ENCODE measurements at places on chromosomes 6 and 20.
A peak's percentile ranks its signal among the peaks of the same experiment; 100 is the strongest.

DNA sequence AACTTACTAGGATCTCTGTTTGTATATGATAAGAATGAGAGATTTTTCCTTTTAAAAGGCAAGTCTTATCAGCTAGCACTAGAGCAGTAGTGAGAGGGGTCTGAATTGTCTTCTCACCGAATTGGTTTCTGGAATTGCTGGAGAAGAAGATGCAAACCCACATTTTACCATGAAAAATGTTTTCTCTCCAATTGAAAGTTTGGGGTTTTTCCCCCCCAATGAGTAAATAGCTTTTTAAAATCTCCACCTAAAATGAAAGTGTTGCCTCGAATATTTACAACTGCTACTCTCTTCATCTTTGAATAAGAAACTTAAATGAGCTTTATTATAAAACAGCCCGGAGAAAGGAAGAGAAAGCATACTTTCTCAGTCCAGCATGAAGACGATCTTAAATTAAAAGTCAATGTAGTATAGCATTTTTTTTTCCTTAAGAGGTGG lies 1.8 kb downstream of the TCF21 start:
- DNase-seq: no peak

DNA sequence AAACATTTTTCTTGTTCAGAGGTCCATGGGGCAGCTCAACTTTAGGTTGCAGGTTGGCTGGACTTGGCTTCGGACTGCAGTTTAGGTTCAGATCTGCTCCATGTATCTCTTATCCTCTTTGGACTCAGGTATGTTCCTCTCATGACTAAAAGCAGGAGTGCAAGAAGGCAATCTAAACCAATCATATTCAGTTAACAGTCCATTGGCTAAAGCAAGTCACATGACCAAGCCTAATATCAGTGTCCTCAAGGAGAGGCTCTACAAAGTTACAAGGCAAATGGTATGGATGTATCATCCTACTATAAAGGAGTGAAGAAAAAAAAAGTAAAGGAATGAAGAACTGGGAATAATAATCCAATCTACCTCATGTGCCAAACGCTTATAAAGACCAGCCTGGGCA lies 2.5 kb upstream of the ACTR5 start:
- DNase-seq: no peak

DNA sequence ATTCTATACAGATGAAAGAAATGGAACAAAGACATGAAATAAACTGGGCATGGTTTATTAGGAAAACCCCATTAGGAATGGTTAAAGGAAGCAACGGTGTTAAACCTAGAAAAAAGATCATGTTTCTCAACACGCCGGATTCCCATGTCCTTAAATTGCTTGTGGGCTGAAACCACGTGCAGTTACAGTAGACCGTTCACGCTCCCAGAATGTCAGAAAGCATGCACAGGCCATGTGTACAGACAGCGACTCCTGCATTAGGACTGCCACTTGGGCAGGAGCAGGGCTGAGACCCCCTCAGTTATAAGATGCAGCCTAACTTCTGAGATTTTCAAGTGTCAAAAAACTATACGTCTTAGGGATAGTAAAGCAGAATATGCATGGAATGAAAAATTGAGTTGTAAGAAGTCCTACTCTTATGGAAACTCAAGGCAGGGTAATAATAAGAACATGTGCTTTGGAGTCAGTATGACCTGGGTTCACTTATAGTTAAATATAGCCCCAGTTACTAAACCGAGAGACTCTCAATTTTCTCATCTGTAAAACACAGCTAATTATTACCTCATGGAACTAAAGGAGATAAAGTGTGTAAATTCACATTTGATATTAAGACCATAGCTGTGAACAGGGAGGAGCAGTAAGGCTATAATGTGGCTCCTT lies 174.0 kb upstream of the UST start:
- DNase-seq: no peak

DNA sequence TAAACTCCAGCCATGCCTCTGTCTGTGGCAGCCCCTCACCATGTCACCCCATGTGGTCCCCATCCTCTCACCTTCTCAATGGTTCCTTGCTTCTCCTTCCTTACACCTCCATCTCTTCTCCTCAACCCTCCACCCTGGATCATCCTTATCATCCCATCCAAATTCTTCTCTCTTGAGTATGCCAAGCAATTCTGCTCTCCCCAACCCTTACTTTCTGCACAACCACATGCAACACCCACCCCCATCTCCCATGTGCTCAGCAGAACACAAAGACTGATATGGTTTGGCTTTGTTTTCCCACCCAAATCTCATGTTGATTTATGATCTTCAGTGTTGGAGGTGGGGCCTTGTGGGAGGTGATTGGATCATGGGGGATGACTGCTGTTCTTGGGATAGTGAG lies 42.5 kb upstream of the RALY start:
- no peak for DNase-seq

DNA sequence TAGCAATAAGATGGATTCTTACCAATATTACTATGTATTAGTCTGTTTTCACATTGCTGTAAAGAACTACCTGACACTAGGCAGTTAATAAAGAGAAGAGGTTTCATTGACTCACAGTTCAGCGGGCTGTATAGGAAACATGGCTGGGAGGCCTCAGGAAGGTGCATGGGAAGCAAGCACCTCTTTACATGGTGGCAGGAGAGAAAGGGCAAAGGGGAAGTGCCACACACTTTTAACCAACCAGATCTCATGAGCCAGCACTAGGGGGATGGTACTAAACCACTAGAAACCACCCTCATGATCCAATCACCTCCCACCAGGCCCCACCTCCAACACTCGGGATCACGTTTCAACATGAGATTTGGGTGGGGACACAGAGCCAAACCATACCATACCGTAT lies 40.7 kb upstream of the CCDC167 start:
- no peak for DNase-seq

GRCh38 chr20:57807401-57808263 lies 97.8 kb upstream of the PMEPA1 start:
- no peak for DNase-seq

- no peak for DNase-seq
Measured at GRCh38 chr20:25565578-25566157, 19.7 kb downstream of the NINL start.

DNA sequence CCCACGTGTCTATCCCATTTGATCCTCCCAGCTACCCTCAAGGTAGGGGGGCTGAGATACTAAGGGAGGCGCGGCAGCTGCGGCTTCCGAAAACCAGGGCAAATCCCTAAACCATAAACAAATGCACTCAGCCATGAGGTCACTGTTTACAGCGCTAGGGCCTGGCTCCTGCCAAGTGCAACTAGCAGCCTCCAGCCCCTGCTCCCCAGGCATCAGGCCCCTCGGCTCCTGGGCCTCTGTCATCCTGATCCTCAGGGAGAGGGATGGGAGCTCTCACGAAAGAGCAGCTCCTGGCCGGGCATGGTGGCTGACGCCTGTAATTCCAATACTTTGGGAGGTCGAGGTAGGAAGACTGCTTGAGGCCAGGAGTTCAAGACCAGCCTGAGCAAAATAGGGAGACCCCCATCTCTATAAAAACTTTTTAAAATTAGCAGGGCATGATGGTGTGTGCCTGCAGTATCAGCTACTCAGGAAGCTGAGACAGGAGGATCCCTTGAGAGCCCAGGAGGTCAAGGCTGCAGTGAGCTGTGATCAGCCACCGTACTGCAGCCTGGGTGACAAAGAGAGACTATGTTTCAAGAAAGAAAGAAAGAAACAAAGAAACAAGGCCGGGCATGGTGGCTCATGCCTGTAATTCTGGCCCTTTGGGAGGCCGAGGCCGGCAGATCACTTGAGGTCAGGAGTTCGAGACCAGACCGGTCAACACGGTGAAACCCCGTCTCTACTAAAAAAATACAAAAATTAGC lies 42.5 kb upstream of the TLDC2 start:
- no peak for DNase-seq

DNA sequence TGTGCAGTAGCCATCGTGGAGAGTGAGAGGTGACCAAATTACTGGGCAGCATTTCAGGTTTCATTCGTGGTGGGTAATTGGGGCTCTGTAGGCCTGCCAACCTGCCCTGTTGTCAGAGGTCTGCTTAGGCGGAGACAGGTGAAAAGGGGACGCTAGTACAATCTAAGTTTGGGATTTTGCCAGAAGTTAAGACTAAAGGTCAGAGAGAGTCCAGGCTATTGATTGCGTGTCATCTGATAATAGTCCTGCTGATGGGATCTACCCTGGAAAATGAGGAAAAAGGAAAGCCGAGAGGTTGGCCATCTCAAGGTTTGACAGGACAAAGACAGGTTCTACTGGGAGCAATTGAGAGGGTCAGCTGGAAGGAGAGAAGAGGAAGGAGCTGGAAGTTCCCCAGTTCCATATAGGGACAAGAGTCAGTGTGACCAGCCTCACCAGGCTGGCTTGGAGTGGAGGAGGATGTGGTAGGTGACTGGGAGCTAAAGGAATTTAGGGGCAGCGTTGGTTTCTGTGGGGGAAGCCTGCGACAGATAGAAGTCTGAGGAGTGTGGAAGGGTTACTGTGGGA lies 10.9 kb downstream of the ARFGEF2 start:
- no peak for DNase-seq

- no peak for DNase-seq
Measured at GRCh38 chr6:163342571-163343539, 71.7 kb upstream of the QKI start.

GRCh38 chr20:18738055-18738454 lies 75.5 kb upstream of the SCP2D1 start:
- no peak for DNase-seq

- no peak for DNase-seq
Measured at GRCh38 chr6:151141685-151142084, 98.1 kb upstream of the AKAP12 start.

- DNase-seq: no peak
Measured at GRCh38 chr6:10599046-10599445, 77.9 kb downstream of the GCNT2 start.

DNA sequence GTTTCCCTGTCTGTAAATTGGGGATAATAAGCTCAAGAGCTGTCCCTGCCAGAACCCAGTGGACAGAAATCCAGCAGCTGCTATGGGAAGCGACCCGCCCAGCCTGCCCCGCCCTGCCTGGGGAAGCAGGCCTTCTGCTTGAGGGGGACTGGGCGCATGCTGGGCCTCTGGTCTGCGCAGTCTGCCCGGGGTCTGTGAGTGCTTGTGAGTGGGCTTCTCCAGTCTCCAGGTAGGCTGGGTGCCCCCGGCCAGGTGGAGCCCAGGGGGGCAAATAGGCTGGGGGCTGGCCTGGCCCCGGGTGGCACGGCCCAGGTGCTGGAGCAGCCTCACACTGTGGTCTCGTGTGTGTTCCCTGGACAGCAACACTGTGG lies 648 bp upstream of the RBBP8NL start:
- no peak for DNase-seq

GRCh38 chr6:89320012-89320559 lies 5.0 kb upstream of the GABRR2 start:
- DNase-seq: no peak

- DNase-seq: peak; percentile 60
Measured at GRCh38 chr6:103122766-103123601, 1729.5 kb downstream of the GRIK2 start.

DNA sequence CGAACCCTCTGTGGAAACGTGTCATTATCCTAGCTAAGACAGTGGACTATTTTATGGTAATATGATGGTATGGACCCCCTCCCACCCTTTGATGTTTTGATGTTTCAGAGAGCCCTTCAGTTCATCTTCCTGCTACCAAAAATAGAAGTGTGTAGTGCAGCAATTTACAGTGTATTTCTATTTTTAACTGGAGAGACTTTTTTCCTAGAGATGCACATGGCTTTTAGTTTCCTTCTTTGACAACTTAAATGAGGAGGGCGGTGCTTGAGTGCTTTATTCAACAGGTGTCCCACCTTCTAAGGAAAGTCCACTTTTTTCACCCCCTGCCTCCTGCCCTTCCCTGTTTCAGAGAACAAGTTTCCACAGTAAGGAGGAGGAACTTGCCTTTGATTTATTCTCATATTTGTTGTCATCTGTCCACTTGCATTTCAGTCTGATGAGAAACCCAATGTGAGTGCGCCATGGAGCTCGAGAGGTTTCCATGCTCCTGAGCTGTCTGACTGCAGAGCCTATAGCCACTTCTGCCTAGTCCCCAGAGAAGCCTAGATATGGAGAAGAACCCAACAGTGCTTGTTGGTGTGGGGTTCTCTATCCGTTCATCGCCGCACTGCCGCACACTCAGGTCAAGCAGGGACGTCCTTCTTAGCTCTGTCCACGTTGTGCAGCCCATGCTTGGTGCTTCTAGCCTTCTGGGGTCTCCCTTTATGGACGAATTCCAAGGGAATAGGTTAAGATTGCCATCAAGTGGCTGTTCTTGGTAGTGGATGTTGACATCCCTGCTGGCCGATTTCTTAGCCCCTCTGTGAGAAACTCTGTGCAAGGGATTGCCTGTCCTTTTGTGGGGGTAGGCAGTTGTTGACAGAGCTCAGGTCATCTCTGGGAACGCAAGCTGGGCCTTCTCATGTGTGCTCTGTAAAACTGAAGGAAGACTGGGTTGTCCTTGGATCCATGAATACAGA lies 144.2 kb downstream of the JARID2 start:
- DNase-seq: peak; percentile 76

DNA sequence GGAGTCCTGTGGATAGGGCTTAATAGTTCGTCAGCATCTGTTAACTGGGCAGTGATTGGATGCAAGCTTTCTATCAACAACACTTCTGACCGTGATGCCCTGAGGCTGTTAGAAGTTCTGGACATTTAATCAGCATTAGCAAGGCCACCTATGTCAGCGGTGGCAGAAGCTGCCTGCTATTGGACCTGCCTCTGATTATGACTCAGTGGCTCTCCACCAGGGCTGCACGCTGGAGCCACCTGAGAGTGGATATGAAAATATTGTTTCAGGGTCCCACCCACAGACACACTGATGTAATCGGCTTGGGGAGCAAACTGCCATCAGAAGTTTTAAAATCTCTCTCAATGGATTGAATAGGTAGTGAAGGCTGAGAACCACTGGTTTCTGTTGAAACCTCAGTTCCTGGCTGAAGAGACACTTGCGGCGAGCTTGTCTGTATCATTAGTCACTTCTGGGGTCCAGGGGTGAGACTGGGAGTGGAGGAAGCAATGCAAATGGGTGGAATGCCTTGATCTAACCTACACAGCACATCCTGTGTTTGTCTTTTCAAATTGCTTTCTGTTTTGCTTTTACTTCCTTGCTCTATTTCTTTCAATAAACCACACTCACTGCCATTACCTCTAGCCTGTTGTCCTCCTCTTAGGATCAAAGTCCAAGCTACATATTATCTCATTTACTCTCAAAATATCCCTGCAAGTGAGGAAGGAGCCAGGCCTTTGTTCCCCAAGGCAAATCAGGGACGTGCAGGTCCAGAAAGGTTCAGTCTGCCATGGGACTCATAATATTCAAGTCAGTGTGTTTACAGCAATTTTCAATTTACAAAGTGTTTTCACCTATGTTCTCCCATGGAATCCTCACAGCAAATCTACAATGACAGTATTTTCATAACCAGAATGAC lies 4.2 kb downstream of the CLIC5 start:
- DNase-seq: no peak

DNA sequence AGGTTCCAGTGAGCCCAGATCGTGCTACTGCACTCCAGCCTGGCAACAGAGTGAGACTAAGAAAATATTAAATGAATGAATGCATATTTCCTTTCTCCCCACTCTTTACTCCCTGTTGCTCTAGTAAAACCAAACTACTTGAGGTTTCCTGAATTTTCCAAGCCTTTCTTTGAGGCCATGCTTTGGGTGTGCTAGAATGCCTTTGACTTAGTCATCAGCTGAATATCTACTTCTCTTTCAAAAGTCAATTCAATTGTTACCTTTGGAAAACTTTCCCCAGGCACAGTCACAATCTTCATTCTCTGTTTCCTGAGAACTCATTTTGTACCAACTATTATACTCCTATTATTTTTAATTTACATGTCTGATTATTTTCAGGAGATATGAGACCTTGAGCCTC lies 27.5 kb upstream of the CEP85L start:
- DNase-seq: no peak
